ENCODE measurements at places on chromosomes 6 and 20. TPM values are rescaled to one million over a fixed set of nuclear protein-coding genes. Genes with fewer than 3 reads are reported as not detected.

- peak; percentile 62 for DNase-seq
Measured at GRCh38 chr6:17392978-17393891, at the start of gene CAP2. CAP2 (plus strand) TSS chr6:17393595; CDS start chr6:17421556, 27,961 bp downstream.

- no peak for DNase-seq
Measured at GRCh38 chr6:87706187-87706966, 4.3 kb upstream of the AKIRIN2 start.

The GPX6 gene
- total RNA-seq, result not detected

GRCh38 chr6:161564952-161565351, 291.1 kb upstream of the AGPAT4 start:
- DNase-seq, result no peak

The PLEKHG1 gene
- 63.6 TPM for total RNA-seq

The RIPOR3 gene
- total RNA-seq, result 8.8 TPM

GRCh38 chr6:152309648-152310047, 327.5 kb downstream of the SYNE1 start:
- DNase-seq, result peak; percentile 25

GRCh38 chr6:107196152-107196551, 80.8 kb upstream of the BEND3 start:
- DNase-seq, result no peak

DNA sequence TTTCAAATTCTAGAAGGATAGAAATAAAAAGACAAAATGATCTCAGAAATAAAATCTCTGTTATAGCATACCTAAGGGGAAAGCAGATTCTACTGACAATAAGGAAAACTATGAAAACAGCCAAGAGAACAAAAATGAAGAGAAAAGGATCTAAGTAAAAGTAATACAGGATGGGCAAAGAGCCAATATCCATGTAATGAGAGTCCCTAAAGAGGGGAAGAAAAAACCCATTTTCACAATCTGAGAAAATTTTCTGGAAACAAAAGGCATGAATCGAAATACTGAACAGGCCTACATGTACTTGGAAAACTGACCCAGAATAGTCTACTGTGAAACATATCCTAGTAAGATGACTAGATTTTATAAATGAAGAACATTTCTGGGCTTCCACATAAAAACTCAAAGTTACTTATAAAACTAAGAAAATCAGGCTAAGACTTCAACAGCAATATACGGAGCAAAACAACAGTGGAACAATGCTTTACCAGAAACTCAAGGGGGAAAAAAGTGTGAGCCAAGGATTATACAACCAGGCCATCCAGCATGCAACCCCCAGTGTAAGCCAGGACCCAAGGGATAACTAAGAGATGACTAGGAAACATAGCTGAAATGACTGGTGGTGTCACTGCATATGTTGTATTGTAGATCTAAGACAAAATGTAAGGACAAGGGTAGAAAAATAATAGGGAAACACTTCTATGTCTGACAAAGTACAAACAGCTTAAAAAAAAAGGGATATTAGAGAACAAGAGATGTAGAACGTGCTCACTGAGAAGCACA, 10.2 kb downstream of the NAPB start:
- no peak for DNase-seq

DNA sequence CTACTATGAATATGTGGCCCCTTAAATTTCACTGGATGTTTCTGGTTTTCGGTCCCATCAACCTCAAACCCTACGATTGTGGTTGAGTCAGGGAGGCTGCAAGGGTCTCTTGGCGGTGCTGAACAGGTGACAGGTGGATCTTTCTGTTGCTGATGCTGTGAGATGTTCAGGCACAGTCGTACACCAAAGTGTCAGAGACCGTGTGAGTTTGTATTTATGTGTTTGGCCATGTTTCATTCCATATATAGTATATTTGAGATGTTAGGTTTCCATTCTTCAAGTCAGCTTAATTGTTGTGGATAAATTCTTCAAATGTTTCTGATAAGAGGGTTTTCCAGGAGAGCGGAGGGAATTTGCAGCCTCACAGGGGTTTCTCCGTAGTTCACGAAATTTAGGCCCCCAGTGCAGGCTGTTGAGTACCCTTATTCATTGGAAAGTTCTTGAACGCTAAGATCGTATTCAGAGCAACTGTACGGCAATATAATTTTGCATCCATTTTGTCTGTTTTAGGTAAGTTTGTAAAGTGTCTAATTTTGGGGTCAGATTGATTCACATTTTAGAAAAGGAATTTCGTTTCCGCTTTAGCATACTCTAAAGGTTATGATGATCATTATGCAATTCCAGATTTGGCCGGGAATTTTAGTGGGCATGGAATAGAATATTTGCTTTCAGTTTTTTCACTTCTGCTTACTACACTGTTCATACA, 1.2 kb downstream of the TAB2 start:
- peak; percentile 24 for DNase-seq

All from transverse colon (tissue), 4 donors.